Bone marrow (tissue), 2 donors: ENCODE measurements at places on chromosomes 7 and 10.

GRCh38 chr10:125132344-125132743, 28.0 kb downstream of the CTBP2 start:
- no peak for DNase-seq

DNA sequence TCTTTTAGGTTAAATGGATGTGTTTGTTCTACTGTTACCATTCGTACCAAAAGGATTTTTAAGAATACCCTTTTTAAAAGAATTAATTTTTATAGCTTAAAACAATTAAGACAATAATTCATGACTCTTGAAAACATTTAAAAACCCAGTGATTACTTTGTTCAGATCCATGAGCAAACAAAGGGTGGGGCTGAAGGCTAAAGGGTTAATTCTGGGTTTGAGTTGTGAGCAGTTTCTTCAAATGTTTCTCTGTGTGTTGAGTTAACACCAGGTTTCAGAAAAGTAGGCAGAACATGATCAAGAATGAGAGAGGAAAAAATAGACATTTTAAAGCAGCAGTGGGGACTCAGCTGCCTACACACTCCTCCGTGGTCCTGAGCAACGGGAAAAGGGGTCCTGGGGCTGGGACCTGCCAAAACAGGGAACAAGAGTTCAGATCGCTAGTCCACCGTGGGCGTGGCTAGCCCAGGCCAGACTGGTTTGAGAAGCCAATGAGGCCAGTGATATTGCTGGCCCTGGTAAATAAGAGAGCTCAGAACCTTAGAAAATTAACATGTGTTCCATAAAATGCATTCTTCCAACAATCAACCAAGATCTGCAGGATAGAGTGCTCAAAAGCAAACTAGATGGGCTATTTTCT, 14.9 kb upstream of the EZH2 start:
- DNase-seq, result no peak

DNA sequence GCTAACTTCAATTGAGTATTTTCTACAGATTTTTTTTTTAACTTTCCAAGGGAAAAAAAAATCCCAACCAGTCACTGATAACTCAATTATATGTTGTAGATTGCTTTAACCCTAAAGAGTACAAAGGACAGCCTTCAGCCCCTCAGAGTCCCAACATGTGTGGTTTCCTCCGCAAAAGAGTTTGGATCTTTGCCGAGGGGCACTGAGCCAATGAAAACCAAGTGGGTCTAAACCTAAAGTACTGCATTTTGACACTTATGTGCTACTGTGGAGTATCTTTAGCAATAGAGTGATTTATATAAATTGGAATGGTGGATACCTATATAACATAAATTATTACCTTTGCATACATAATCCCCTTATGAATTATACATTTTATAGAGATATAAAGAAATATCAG, 91.5 kb downstream of the SEMA3D start:
- DNase-seq, result no peak

GRCh38 chr7:29565982-29566746, 2.5 kb downstream of the PRR15 start:
- DNase-seq, result no peak

- no peak for DNase-seq
Measured at GRCh38 chr7:128178611-128179010, 62.5 kb upstream of the LEP start.

- peak; percentile 5 for DNase-seq
Measured at GRCh38 chr7:37915438-37915837, 1.2 kb downstream of the SFRP4 start.

DNA sequence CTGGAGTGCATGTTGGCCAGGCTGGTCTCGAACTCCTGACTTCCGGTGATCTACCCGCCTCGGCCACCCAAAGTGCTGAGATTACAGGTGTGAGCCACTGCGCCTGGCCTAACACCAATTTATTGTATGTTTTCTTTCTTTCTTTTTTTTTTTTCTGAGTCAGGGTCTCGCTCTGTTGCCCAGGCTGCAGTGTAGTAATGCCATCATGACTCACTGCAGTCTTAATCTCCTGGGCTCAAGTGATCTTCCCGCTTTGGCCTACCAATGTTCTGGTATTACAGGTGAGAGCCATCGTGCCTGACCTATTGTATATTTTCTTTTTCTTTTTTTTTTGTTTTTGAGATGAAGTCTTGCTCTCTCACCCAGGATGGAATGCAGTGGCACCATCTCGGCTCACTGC, 33.8 kb upstream of the UBE2H start:
- no peak for DNase-seq
